ENCODE measurements at places on chromosomes 5 and 9. TPM values are rescaled to one million over a fixed set of nuclear protein-coding genes. Genes with fewer than 3 reads are reported as not detected.

OTP gene
- polyA plus RNA-seq, result not detected

DNA sequence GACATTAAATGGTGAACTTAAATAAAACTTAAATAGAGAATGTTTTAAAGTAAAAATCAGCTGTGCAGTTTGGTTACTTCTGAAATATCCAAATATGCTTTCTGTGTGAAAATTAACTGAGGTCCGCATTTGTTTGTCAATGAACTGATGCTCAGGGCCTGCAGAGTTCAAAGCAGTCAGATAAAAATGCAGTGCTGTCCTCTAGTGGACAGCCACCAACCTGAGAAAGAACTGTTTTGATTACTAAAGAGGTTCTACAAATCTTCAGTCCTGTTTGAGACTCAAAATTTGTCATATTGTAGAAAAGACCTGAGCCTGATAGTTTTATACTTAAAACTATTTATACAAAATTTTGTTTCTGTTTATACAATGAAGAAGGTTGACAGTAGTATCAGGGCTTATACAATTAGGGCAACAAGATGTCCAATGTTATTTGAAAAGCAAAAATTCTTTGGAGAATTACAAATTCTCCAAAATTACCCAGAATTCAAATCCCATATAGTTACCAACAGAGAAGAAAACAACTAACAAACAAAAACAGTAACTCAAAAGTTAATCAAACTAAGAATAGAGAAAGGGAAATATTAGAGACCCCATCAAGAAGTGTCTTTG, 232.3 kb upstream of the TBCA start:
- DNase-seq, result no peak

DNA sequence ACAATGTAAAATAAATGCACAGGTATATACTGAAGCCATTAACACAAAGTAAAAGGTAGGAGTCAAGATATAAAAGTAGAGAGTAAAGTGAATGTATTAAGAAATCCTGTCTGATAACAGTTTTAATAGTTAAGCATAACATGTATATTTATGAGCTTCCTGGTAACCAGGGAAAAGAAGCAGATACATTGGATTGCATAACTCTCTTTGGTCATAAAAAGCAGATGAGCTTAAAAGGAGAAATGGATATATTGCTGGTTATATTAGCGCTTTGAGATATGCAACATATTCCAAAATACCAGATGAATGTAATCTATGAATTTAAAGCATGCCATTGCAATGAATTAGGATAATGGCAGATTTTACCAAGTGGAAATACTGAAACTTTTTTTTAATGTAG, 6.2 kb upstream of the TNFSF8 start:
- DNase-seq, result no peak

GRCh38 chr5:173790177-173790719, 97.9 kb upstream of the CPEB4 start:
- DNase-seq, result no peak

IFNK gene
- not detected for polyA plus RNA-seq

GRCh38 chr5:54733101-54733500, 215.5 kb downstream of the SNX18 start:
- DNase-seq, result no peak

- no peak for DNase-seq
These were observed 92.0 kb downstream of the ZNF608 start for GRCh38 chr5:124654418-124654817.

DBH gene
- 0.98 TPM for polyA plus RNA-seq

EIF4E1B gene
- polyA plus RNA-seq, result not detected

DNA sequence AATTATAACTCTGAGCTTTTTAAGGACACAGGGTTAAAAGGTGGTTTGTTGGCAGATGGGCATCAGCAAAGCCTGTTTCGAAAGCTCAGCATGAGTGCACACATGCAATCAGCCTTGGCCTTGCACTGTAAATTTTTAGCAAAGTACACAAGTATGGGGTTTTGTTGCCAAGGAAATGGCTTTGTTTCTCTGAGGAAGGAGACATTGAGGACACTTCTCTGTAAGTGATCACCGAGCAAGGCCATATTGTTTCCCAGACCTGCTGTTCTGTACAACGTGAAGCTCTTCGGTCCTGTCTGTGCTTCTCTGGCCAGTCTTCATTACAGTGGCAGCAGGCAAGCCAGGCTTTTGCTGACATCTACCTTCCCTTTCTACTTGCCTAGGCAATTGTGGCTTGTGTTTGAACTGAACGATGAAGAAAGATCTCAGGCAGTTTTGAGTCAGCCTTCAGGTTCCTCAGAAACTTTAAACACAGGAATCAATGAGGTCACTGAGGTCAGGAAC, 27.9 kb upstream of the GLRX start:
- no peak for DNase-seq

DNA sequence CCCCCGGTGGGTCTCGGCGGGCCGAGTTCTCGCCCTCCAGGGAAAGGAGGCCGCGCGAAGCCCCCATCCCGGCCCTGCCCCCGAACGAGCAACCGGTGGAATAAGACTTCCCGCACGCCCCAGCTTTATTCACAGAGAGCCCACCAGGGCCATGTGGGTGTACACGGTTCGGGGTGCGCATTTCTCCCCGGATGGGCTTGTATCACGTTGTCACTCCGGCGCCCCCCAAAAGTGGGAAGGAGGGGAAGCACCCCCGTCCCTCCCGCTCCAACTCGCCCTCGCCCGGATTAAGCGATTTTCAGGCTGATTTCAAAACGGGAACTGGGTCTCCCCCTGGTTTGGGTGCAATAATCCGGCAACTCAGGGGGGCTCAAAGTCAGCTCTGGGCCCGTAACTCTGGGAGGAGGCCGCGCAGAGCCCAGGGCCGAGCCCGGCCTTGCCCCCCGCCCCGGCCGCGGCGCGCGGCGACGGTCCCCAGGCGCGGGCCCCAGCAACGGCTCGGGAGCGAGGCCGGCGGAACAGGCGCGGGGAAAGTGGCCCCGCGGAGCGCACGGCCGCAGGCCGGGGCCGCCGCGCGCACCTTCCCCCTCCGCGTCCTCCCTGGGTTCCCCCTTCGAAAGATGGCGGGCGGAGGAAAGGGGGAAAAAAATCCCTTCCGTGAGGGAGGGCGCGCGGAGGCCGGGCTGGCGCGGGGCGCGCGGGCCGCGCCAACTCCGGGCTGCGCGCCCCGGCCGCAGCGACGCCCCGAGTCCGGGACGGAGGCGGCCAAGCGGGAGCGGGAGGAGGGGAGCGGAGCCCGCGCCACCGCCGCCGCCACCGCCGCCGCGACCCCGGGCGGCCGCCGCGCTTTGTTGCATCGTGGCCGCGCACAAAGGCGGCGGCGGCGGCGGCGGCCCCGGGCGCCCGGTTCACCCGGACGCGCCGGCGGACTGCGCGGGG, 644 bp downstream of the BRD3 start:
- no peak for DNase-seq

DNA sequence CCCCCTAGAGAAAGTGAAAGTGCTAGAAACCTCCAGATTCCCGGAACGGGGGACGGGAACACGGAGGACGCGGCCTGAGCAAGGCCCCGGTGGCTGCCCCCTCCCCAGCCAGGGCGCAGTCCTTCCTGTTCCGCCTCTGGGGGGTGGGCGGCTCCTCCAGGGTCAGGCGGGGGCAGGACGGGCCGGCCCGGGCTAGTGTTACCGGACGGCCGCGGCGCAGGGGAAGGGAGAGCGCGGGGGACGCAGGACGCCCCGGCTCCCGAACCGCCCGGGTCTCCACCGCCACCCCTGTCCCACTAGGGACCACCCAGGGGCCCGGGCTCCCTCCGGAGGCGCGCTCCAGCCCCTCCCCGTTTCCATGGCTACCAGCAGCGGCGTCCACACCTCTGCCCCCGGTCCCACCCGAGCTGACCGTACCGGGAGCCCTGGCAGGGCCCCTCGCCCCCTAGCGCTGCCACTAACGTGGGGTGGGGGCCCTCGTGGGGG, 579 bp downstream of the SLC12A7 start:
- DNase-seq, result no peak

- DNase-seq, result no peak
These were observed 17.3 kb upstream of the EXOC3 start for GRCh38 chr5:425714-426113.

SLC31A1 gene
- polyA plus RNA-seq, result 10.1 TPM

DNA sequence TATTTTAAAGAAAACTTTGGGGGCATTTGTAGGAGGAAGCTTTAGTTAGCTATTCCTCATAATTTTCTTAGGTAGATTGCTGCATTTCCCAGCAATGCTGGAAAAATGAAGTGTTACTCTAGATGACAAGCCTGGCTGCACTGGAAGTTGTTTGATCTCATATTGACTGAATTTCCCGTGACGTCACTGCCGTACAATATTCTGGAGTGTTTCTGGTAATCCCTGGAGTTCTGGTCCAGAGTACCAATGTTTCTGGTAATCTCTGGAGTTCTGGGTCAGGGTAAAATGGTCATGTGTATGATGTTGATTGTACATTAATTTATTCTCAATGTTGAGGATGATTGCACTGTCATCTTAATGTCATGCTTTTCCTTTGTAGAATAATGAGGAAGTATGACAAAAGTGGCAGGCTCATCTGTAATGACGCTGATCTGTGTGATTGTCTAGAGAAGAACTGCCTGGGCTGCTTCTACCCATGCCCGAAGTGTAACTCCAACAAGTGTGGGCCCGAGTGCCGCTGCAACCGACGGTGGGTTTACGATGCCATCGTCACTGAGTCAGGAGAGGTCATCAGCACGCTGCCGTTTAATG, 26.2 kb downstream of the ARL14EPL start:
- no peak for DNase-seq

DNA sequence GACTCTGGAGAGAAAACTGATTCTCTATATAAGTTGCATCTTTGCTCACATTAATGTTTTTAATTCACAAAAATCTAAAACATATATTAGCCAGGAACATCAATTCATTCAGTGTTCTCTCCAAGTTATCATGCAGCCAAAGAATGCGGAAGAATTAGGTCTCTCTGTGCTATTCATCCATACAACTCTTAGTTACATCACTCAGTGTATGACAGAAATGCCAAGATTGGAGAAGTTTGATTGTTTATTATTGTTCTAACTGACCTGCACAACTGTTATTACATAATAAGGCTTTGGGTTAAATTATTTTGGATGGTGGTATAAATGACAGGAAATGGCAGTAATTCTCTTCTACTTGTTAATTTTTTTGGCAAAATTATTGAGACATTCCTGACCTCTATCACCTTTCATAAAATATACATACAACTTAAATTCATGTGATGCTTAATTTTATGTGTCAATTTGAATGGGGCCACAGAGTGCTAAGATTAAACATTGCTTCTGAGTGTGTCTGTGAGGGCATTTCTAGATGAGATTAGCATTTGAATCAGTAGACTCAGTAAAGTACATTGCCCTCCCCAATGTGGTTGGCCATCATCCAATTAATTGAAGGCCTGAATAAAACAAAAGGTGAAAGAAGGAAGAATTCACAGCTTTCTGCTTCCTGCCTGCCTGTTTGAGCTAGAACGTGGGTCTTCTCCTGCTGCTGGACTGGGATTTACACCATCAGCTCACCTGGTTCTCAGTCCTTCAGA, 70.2 kb downstream of the NR2F1-AS1 start:
- DNase-seq, result no peak

DNA sequence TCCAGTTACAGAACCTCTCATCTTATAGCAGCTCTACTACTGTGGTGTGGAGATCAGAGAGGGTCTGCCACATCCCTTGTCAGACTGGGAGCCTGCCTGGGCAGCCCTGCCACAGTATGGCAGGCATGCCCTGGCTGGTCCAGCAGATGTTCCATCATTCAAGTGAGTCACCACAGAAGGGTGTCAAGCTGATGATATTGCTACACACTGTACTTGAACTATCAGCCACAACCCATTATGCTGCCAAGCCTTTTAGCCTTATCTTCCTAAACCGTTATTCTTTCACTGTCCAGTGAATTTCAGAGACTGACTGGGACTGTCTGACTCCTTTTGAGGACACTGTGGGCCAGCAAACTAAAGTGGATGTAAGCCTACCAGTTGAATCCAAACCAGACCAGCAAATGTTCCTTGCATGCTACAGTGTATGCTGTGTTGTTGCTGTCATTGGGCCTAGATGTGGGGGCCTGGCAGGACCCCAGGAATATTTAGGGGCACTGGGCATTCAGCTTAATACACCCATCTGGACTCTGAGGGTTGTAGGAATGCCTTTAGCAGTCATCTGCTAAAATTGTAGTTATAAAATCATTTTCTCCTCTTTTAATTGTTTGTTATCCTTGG, 202.6 kb downstream of the NR3C1 start:
- no peak for DNase-seq

ENHO gene
- polyA plus RNA-seq, result 1.8 TPM

GRCh38 chr5:71482132-71482531, 26.7 kb downstream of the BDP1 start:
- no peak for DNase-seq

DNA sequence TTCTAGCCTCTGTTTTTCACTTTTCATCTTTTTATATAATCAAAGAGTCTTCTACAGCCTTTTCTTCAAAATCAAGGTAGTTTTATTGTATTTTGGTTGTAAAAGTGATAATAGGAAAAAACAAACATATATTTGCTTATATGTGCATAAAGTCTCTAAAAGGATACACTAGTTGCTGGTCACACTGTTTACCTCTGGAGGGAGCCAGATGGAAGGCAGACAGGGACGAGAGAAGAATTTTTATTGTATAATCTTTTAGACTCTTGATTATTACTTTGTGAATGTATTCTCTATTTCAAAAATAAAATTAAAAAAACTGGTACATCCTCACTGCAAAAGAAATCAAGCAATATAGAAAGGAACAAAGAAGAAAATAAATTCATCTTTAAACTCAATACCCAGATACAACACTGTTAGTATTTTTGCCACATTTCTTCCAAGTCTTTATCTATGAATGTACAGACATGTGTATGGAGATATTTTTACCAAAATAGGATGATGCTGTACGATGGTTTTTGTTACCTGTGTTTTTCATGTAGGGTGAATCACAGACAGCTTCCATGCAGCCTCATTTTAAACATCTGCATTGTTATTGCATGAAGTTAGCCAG, 6.1 kb upstream of the RNF183 start:
- DNase-seq, result no peak

TRAF1 gene
- polyA plus RNA-seq, result 5.3 TPM

PROB1 gene
- polyA plus RNA-seq, result 3.1 TPM

DNA sequence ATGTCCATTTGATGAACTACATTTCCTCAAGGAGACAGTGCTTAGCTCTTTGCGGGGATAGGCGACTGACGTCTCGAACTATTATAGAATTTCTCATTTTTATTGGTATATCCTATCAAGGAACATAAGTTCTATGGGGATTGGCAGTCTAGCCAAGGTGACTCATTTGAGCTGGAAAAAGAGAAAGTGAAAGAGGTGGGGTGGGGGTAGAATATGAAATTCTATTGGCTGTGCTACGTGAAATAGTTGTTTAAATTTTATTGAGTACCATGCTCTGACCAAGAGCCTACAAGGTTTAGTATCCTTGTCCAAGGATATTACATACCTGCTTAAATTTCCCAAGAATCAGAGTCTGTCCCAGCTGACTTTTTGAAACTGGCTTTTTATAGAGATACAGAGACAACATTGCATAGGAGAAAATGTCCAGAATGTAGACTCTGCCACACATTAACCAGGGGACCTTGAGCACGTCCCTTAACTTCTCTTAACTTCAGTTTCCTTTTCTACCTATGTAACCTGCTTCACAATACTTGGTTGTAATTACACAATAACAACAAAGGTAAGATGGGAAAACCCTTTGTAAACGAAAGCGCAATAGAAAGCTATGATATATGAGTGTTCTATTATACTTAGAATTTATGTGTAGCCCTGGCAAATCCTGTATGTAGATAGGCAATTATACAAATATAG, 226.4 kb upstream of the WWC1 start:
- no peak for DNase-seq

GRCh38 chr9:99026271-99026955, 78.5 kb upstream of the TGFBR1 start:
- no peak for DNase-seq

GRCh38 chr5:140151144-140152021, 23.6 kb upstream of the CYSTM1 start:
- no peak for DNase-seq

CRB2 gene
- polyA plus RNA-seq, result 0.51 TPM

All from urinary bladder (tissue), 4 donors.